Stimulated activated CD4-positive, alpha-beta T cell treated with anti-CD3 and anti-CD28 coated beads, Interleukin-4, amount 100 ng/mL, for 48 hours (primary cell): ENCODE measurements at places on chromosomes 1 and 21.

DNA sequence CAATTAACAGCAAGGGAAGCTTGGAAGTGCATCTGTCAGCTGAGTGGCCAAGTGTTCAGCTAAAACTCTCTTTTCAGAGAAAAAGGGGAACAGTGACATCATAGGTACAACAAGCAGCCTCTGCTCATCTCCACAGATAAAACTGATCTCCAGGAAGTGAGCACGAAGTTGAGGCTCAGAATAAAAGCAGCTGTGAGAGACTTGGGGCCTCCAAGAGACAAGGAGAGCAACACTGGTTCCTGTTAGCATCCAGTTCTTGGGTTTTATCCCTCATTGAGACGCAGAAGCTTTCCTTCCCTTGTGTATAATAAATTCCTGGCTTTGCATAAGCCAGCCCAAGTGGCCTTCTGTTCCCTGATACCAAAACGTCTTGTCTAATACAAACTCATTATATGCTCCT lies 20.0 kb upstream of the CNN3 start:
- DNase-seq, result no peak

GRCh38 chr21:27725916-27726315 lies 759.0 kb upstream of the ADAMTS5 start:
- no peak for DNase-seq

DNA sequence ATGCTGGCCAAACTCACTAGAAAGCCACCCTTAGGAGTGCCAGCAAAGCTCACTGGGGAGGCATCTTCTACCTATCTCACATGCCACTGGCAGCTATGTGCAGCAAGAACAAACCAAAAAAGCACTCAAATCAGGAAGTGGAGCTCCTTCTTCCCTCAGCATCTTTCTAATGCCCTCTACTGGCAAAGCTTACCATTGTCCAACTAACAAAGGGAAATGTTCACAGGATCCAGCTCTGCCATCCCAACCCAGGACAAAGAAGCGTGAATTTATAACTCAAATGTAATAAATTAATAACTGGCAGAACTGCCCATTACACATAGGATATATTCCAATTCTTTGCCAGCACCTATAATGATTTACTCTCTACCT lies 38.9 kb downstream of the LEPR start:
- DNase-seq, result no peak

- no peak for DNase-seq
These were observed 14.9 kb downstream of the ATP1A2 start for GRCh38 chr1:160130486-160130885.

GRCh38 chr1:210475321-210475720 lies 146.6 kb downstream of the HHAT start:
- DNase-seq, result no peak
